ENCODE measurements at places on chromosomes 7 and 10.
A peak's percentile ranks its signal among the peaks of the same experiment; 100 is the strongest.

DNA sequence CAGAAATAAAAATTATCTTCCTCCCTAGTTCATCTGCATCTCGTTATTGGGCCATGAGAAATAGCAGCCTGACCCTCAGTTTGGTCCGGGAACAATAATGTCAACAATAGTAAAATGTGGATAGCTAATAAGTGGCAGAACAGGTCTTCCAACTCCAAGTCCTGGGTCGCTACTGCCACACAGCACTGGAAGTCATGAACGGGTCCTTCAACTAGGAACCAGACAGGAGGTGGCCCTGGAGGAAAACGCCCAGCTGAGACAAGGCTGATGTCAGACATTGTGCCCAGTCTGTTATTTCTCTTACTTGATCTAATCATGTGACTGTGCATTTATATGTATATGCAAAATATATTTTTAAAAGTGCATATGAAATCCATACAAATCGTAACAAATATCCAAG lies 51.8 kb downstream of the PYROXD2 start:
- no peak for DNase-seq

DNA sequence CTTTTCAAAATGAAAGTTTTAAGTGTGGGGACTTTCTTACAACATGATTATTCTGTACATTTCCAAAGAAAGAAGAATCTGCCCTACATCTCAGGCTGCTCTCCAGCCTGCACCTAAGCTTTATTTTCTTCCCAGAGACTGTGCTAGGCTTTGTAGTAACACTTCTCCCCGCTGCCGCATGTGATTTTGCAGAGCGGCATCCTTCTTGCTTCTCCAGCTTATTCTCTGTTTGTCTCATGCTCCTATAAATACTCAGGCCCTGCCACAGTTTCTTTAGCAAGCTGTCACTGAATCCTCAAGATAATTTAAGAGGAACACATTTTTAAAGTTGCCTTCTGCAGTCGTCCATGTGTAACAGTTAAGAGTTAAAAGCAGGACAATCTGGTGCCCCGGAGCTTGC lies 53.5 kb downstream of the INSYN2A start:
- DNase-seq = no peak

DNA sequence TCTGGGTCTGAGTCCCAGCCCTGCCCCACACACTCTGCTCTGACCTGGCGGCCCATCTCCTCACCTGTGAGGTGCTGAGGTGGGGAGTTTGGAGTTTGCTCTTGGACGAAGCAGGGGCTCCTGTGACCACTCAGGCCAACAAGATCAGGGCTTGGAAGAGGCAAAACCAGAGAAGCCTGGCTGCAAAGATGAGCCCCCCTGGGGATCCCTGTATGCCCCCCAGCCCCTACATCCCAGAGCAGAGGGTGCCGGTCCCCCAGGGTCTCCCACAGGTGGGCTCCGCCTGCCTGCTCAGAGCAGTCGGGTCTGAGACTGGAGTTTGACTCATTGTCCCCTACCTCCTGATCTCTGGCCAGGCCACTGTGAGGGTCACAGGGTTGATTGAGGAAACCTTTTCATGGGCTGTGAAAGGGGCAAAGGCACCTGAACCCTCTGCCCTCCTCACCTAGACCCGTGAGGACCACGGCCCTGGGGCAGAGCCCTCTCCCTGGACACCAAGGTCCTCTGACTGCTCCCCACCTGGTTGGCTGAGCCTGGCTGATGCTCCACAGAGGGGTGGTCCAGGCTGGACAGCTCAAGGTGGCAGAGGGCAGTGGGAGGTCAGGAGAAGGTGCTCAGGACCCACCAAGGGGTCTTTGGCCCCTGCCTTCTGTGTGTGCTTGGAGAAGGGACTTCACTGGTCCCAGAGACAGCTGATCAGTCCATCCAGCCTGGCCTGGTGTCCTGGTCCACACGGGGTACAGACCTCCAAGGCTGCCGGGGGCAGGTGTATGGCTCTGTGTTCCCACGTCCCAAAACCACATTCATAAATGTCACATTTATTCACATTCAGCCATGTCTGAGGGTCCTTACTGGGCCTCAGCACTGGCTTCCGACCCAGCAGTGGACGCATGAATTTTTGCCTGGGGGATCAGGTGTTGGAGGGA lies 9.1 kb upstream of the SCART1 start:
- DNase-seq = no peak

DNA sequence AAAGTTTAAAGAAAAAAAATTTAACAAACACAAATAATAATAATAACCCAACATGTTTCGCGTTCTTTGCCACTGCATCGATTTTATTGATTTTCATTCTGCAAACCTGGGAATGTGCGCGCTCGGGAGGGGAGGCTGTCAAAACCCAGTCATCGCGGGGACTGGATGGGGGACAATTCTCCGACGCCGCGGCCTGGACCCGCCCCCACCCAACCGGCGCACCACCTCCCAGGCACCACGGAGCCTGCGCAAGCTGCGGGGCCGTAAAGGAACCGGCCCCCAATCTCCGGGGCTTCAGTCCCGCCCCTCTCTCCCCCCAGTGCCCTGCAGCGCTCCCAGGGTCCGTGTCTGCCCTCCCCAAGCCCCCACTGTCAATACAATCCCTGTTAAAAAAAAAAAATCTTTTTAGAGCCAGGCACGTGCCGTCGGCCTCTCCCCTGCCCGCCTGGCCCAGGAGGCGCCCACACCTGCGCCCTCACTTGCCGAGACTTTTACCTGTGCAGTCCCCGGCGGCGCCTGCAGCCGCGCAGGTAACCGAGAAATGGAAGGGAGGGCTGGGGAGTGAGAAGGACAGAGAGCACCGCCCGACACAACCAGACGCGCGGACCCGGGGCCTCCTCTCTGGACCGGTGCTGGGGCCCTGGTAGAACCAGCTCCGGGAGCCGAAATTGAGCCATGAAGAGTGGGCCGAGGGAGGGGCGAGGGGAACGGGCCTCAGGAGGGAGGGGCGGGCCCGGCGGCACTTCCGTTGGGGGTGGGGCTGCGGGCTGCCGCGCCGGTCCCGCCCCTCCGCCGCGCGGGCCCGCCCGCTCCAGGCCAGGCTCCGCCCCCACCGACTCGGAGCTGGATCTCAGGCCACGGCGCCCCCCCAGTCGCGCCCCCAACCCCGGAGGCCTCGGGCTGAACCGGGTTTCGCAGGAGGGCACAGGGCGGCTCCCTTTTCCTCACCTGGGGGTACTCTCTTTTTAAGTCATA lies 7.6 kb upstream of the ZNF503 start:
- DNase-seq = peak; percentile 14

GRCh38 chr10:114110174-114110972 lies 63.6 kb downstream of the CCDC186 start:
- no peak for DNase-seq

- no peak for DNase-seq
These were observed 35.5 kb upstream of the DGKI start for GRCh38 chr7:137882261-137882668.

DNA sequence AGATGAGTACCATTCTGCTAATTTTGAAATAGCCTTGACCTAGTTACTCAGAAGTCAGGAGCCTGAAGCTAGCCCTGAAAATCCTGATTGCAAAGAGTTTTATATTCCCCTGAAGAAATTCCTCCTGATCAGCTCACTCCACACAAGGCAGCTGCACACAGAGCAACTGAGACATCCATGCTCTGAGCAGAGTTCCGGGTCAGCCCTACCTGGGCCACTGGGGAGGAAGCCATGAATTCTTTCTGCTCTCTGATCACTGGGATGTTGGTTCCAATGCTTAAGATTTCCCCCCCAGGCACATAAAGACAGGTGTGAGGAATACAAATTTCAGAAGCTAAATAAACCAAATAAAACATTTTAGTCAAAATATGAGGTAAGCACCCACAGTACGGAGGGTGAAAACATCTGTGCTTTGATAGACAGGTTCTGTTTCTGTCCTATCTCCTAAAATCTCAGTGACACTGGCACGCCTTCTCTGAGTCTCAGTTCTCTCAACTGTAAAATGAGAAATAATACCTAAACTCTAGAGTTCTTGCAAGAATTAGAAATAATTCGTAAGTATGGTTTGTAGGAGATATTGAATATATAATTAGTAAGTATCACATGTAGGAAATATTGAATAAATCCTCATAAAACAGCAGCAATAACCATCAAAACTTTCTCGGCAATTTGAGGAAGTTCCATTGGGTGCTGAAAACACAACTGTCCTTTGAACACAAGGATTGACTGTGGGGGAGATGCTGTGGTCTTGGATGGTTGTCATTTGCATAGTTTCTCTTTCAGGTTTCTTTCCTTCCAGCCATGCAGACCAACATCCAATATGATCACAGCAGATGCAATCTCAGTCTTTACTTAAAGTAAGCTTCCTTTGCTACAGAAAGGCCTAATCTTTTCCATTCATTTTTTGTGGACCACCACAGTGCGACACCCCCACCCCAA lies 133.0 kb upstream of the TNS3 start:
- DNase-seq = no peak

GRCh38 chr10:380313-380940 lies 245.2 kb downstream of the ZMYND11 start:
- DNase-seq = no peak

DNA sequence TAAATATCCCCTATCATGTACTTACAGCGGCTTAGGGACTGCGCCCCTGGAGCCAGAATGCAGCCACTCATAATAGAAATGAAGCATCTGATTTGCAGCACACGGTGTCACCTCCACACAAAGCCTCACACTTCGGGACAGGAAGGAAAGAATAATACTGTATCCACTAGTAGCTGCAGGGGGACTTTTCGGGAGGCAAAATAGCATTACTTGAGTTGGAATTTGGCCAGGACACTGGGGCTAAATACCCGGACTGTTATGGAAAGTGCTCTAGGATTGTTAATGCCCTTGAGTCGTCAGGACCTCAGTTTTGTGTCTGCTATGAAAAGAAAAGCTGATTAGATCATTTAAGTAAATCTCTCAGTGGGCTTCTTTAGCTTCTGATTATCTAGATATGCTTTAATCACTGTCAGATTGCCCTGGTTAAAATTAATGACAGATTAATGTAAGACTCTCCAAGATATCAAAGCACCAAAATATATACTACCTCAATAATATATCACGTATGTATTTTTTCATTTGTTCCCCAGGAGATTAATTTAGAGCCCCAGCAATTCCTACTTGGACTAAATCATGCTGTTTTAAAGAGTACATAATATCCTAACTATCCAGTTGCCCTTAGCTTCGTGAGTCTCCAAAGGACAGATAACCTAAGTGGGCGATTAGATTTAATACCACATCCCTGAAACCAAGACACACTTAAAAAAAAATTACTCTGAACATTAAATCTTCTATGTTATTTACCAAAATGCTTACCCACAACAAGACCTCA lies 173.0 kb upstream of the NEBL start:
- no peak for DNase-seq

- no peak for DNase-seq
These were observed 271.9 kb downstream of the PLXDC2 start for GRCh38 chr10:20088061-20088701.

DNA sequence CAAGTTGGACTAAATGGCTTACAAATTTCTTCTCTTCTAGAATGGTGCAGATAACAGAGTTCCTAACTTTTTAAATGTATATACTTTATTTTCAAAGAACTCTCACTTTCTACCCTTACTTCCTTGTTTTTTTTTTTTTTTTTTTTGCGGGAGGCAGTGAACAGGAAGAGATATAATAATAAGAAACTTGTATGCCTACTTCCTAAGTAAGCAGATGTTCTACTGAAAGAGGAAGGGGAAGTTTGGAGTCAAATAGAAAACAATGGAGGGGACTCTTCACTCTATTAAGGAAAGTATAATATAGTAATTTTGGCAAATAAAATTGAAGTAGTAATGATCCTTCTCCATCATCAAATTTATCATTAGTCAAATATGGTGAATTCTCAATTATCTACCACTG lies 754.0 kb downstream of the KCNMA1 start:
- no peak for DNase-seq

DNA sequence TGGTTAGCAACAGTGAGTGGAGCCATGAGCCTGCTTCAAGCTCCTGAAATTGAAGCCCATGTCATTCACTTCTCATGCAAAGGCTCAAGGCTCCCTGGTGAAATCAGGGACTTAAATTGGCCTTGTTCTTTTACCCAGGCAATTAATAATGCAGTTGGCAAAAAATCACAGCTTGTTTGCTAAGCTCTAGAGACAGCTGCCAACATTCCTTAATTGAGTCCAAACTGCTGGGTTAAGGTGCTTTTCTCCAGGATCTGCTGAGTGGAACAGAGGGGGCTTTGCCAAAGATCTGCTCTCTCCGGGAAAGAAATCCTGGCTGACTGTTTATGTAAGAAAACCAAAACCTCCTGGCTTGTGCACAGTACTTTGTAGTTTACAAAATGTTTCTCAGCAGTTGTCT lies 257.6 kb upstream of the GHITM start:
- DNase-seq = no peak

GRCh38 chr7:135771961-135772638 lies 23.5 kb upstream of the FAM180A start:
- no peak for DNase-seq
